ENCODE measurements at places on chromosomes 7 and 10.

DNA sequence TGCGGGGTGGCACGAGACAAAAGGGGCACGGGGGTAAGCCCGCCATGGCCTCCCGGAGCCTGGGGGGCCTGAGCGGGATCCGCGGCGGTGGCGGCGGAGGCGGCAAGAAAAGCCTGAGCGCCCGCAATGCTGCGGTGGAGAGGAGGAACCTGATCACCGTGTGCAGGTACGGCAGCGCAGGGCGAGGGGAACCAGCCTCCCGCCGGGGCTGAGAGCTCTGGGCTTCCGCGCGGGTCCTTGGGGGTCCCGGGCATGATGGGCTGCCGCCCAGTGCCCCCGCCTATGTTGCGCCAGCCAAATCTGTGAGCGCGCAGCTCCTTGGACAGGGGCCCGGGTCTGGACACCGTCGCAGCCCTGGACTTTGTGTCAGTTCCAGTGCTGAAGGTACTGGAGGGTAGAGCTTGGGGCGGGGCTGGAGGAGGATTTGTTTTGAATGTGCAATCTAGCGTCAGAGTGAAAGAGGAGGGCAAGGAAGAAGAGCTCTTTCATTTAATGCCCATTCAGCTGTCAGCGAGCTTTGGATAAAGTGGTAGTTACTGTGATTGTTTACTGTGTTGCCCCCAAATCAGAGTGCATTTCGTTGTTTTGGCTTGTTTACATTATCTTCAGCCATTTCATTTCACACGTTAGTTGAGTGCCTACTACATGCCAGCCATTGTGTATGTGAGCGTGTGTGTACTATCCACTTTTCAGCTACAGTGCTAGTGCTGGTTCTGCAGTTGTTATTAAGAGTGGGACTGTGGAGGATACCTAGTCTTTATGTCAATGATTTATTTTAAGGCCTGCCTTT lies 777 bp downstream of the RUNDC3B start:
- peak; percentile 10 for DNase-seq

- no peak for DNase-seq
These were observed 8.5 kb upstream of the GLCCI1 start for GRCh38 chr7:7959979-7960670.

DNA sequence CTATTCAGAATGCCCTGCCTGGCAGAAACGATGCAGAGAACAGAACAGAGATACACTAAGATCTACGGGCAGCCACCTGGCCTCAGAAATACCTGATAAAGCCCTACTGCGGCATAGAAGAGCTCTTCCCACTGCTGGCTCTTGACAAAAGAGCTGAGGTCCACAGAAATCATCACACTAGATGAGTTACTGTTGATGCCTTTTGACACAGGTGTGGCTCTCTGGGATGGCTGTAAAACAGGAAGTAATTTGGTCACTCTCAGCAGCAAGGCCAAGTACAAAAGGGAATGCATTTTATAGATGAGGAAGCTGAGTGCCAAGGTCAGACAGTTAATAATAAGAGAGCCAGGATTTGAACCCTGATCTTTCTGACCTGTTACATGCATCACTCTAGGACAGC lies 35.0 kb upstream of the ACSL5 start:
- no peak for DNase-seq

DNA sequence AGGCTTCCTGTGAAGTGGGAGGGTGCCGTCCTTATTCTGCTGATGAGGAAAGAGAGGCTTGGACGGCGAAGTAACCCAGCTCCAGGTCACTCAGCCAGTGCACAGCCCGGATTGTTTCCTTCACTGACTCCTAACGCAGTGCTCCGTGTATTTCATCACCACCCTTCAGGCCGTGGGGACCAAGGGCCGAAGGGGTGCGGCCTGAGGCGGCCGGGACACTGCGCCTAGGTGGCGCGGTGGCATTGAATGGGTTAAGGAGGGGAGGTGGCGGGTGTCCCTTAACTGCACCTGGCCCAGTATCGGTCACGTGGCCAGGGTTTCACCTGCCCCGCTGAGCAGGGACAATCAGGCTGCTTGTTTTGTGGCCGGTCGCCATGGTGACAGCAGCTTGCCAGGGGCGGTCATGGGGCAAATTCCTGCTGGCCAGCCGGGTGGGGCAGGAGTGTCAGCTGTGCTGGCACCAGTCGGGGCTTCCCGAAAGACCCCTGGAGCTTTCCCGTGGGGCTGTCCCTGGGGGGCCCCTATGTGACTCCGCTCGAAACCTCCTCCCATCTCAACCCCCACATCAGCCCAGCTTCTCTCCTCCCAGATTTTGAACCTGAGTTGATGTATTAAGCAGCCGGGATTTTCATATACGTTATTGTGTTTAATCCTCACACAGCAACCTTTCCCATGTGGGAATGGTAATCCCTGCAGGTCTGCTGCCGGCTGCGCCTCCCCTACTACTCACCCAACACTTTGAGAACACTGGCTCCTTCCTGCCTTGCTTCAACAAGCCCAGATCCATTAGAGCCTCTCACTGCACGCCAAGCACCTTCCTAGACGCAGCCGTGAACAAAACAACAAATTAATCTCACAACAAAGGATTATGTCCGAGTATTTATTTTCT lies 4.4 kb upstream of the ABHD11 start:
- DNase-seq, result no peak

DNA sequence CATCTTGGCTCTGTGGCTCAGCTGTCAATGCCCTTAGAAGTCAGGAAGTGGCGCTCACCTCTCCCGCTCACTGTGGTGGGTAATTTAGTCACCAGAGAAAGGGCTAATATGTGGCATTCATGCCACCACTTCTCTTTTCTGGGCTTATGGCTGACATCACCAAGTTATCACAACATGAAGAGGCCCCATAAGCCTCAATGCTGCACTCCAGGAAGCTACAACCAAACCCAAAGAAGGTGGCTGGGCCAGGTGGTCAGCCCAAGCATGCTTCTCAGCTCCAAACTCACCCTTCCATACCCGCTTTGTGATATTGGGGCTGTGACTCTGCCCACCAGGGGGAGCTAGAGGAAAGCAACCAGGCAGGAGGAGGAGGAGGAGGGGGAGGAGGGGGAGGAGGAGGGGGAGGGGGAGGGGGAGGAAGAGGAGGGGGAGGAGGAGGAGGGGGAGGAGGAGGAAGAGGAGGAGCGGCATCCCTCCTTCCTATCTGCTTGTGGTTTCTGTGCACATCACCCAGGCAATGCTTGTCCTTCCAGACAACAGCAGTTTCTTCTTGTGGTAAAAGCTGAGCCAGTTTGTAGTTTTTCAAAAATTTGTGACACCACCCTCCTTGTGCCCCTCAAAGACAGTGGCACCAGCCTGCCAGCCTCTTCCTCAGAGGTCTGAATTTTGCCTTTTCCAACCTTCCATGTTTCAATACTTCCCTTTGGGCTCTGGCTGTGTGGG lies 42.1 kb downstream of the CYP26A1 start:
- peak; percentile 65 for DNase-seq

GRCh38 chr7:24732646-24733413 lies 24.4 kb downstream of the GSDME start:
- no peak for DNase-seq

DNA sequence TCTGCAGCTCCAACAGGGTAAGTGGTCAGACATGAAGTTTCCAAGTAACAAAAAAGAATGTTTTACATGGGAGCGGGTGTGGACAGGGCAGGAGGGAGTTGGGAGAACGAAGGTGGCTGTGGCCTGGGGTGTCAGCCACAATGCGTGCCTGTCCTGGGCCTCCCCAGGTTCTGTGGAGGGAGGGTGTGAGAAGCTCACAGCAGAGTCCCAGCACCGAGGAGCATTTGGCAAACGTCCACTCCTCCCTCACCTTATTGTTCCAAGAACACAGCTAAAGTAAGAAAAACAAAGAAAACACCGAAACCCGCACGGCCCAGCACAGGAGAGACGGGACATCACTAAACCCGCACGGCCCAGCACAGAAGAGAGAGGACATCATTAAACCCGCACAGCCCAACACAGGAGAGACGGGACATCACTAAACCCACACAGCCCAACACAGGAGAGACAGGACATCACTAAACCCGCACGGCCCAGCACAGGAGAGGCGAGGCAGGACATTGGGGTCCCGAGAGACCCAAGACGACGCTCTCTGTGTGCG lies 226.4 kb downstream of the MAD1L1 start:
- DNase-seq, result no peak

GRCh38 chr7:1505731-1506550 lies 1.8 kb upstream of the INTS1 start:
- DNase-seq, result no peak

DNA sequence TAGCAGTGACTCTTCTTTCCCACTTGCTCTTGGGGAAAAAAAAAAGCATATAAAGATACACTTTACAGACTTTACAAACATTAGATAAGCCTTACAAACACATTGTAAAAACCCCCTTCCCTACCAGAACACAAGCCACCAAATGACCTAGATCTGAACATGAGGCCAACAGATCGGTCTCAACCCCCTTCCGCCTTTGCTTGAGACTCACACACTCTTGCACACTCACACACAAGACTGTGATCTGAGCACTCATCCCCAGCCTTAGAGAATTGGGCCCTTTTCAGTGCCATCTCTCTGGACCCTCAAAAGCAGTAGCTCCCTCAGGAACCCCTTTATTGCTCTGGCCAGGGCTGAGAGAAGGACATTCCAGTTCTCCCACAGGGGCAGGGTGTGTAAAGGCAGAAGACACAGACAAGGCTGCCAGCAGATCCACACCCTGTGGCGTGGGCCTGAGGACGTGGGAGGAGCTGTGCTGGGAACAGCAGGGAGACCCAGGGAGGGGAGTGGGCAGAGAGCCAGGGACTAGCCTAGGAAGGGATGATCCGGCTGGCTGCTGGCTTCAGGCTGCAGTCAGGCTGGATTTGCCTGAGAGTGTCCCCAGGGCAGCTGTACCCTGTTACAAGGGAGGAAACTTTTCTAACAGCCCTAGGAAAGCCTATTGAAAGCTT lies 206.7 kb downstream of the KIAA1217 start:
- DNase-seq, result no peak

DNA sequence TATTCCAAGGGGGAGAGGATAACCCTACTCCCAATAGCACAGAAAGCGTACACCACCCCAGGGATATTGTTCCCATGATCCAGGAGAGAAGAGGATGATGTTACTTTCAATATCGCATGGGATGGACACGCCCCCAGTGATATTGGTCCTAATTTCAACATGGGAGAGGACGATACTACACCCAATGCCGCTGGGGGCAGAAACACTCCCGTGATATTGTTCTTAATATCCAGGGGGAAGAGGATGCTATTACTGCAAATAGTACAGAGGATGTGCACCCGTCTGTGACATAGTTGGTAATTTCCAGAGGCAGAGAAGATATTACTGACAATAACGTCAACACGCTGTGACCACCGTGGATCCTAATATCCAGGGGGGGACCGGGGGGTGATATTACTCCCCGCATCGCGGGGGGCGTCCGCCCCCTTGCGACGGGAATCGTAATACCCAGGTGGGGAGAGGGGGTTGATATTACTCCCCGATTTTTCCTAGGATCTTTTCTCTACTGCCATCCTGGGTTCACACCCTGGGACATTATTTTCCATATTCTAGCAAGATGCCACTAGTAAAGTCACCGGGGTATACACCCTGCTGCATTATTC lies 16.6 kb downstream of the MEIG1 start:
- DNase-seq, result no peak

DNA sequence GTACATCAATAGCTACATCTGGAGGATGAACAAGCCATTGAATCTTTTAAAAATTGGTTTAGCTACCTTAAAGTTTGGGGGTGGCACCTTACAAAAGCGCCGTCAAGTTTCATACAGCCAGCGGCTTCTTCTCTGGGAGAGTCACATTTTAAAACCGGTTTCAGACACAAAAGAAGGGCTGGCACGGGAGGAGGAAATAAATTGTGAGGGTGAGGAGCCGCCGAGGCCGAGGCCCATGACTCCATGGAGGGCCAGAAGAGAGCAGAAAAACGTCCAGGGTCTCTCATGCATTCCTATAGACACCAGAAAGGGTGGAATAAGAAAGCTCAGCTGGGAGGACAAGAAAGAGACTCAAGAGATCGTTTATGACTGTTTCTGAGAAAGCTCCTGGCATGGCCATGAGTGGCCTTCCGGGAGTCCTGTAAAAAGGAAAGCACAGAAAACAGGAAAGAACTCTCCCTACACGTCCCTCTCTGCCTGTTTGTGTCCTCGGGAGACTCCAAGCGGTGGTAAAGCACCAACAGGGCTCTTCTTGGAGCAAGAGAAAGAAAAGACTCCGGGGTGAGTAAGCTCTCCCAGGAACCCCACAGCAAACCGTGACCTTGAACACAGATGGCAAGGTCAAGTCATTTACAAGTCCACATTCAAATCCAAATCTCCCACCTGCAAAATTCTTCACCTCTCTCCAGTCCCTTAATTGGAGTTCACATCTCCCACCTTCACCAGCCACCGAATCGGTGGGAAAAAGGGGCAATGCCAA lies 1.8 kb downstream of the FRAT2 start:
- DNase-seq, result no peak

- DNase-seq, result no peak
These were observed 182.7 kb upstream of the PLXNA4 start for GRCh38 chr7:132758986-132759385.

- DNase-seq, result no peak
These were observed 107.8 kb downstream of the TCERG1L start for GRCh38 chr10:131203456-131204357.

DNA sequence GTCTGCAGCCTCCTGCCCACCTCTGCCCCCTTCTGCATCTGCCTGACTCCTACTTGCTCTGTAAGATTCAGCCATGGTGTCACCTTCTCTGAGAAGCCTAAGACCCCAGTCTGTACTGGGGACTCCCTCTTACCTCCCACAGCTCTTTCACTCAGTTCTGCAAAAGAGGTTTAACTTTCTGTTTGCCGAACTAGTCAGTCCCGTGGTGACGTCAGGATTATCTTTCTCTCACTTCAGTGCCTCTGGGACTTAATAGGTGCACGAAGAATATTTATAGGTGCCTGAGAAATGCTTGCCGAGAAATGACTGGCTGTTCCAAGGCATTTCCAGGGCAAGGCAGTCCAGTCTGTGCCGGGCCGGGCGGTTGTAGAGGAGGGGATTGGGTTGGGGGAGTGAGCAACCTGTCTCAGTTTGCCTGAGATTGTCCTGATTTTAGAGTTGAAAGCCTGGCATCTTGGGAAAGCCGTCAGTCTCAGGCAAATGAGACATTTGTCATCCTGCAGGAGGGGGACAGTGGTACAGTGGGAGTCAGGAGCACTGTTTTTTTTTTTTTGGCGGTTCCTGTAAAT lies 227.5 kb upstream of the NPVF start:
- DNase-seq, result no peak

DNA sequence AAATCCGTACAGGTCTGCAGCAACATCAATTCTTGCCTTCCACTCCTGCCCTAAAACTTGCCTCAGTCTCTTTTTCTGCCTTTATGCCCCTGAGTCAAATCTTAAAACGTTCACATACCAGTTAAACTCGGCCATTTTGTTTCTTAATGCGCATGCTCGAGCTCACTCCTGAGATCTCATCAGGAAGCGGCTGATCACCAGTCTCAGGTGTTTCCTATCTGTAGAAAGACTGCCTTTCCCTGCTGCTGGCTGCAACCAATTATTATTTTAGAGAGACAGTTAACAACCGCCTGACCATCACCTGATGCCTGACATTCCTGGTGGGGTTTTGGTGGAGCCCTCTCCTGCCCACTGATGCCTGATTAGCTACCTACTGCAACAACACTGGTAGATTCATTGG lies 70.2 kb upstream of the TMEM140 start:
- DNase-seq, result no peak

- no peak for DNase-seq
These were observed 433 bp upstream of the TRIM4 start for GRCh38 chr7:99919814-99920112.

- no peak for DNase-seq
These were observed 6.8 kb downstream of the MET start for GRCh38 chr7:116678780-116679179.

- no peak for DNase-seq
These were observed 171.5 kb downstream of the BUB3 start for GRCh38 chr10:123325663-123326190.

All from stimulated activated CD4-positive, alpha-beta T cell treated with anti-CD3 and anti-CD28 coated beads, Interleukin-1b, Interleukin-23, amount 100 ng/mL, for 4 hours (primary cell).